ENCODE measurements at places on chromosomes 11 and 22. TPM values are rescaled to one million over a fixed set of nuclear protein-coding genes. Genes with fewer than 3 reads are reported as not detected.

GRCh38 chr11:92199991-92200390, 24.6 kb upstream of the FAT3 start:
- no peak overlapping the region for H3K4me3 ChIP-seq
- no peak for DNase-seq
- H3K27me3 ChIP-seq = no peaks in the 10 kb centered on the region
- no peak overlapping the region for H3K27ac ChIP-seq

GRCh38 chr11:94557421-94557820, 9.7 kb upstream of the PIWIL4 start:
- peaks cover 3% of the 10 kb centered on the region for H3K4me1 ChIP-seq
- no peak overlapping the region for H3K27ac ChIP-seq
- H3K4me3 ChIP-seq = no peak overlapping the region
- peaks cover 2% of the 10 kb centered on the region for H3K36me3 ChIP-seq
- no peaks in the 10 kb centered on the region for H3K27me3 ChIP-seq
- no peak for DNase-seq

- no peak for DNase-seq
- H3K27me3 ChIP-seq = peaks cover 6% of the 10 kb centered on the region
- no peak overlapping the region for H3K4me3 ChIP-seq
- H3K4me1 ChIP-seq = no peaks in the 10 kb centered on the region
- H3K36me3 ChIP-seq = no peaks in the 10 kb centered on the region
These were observed 176.4 kb downstream of the KIRREL3 start for GRCh38 chr11:126824035-126824607.

GRCh38 chr11:60942970-60943565, 8.9 kb downstream of the SLC15A3 start:
- H3K27ac ChIP-seq = no peak overlapping the region
- H3K36me3 ChIP-seq = peaks cover 3% of the 10 kb centered on the region
- peaks cover 10% of the 10 kb centered on the region for H3K4me1 ChIP-seq

DNA sequence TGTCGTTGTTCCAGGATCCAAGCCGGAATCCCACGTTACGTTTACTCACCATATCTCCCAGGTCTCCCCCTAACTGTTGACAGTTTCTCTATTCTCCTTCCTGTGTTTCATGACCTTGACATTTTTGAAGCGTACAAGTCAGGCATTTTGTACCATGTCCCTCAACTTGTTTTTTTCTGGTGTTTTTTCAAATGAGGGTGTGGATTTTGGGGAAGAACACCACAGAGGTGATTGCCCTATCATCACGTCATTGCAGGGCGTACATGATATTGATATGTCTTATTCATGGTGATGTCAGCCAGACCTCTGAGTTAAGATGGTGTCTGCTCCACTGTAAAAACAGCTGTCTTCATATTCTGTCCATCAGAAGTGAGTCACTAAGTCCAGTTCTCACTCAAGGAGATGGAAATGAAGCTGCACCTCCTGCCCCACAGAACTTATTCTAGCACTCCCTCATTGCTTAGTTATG, 28.3 kb upstream of the SOX10 start:
- H3K27me3 ChIP-seq = no peaks in the 10 kb centered on the region
- no peak for DNase-seq
- H3K27ac ChIP-seq = no peak overlapping the region
- H3K36me3 ChIP-seq = no peaks in the 10 kb centered on the region
- no peak overlapping the region for H3K4me3 ChIP-seq

DNA sequence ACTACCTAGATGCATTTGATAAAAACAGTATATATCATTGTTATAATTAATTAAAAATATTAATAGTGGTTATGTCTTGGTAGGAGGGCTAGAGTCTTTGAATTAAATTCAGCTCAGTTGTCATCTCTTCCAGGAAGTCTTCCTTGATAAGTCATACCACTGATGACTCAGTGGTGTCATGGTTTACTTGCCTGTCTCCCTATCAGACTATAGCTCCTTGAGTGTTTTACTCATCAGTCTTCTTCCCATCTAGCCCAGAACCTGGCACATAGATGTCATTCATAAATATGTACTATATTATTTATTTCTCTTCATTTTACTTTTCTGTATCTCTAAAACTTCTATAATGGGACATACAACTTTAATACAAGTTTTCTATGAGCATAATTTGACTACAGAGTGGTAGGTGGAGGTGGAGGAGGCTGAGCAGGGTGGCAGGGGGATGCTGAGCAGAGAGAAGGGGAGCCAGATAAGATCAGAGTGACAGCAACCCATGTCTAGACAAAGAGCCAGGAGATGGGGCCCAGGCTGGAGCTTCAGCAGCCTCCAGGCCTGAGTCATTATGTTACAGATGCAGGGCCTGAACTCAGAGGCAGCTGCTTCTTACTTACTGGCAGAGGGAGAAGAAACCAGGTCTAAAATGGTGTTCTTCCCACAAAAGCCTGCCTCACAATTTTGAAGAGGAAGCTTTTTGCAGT, 82.3 kb upstream of the PHOX2A start:
- H3K4me3 ChIP-seq = no peak overlapping the region
- no peaks in the 10 kb centered on the region for H3K4me1 ChIP-seq
- peaks cover 2% of the 10 kb centered on the region for H3K36me3 ChIP-seq
- no peaks in the 10 kb centered on the region for H3K27me3 ChIP-seq
- H3K27ac ChIP-seq = no peak overlapping the region
- no peak for DNase-seq

- H3K4me1 ChIP-seq = peaks cover 26% of the 10 kb centered on the region
- H3K36me3 ChIP-seq = no peaks in the 10 kb centered on the region
- H3K4me3 ChIP-seq = no peak overlapping the region
- H3K27ac ChIP-seq = no peak overlapping the region
These were observed 13.2 kb upstream of the MICAL2 start for GRCh38 chr11:12097219-12097618.

DNA sequence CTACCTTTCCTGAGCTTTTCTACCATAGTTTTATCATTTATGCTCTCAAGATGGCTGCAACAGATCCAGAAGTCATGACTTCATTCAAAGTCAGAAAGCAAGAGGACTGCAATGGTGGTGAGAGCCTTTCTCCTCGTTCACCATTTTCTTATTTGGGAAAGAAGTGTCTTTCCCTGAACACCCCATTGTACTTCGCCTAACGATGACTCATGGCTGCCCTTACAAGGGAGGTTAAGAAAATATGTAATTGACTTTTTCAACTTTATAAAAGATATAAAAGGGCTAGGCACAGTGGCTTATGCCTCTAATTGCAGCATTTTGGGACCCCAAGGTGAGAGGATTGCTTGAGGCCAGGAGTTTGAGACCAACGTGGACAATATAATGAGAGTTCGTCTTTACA, 541.7 kb downstream of the METTL15 start:
- H3K27ac ChIP-seq = no peak overlapping the region
- DNase-seq = no peak
- H3K36me3 ChIP-seq = no peaks in the 10 kb centered on the region
- no peaks in the 10 kb centered on the region for H3K27me3 ChIP-seq
- no peak overlapping the region for H3K4me3 ChIP-seq
- H3K4me1 ChIP-seq = no peaks in the 10 kb centered on the region

- H3K4me3 ChIP-seq = no peak overlapping the region
- H3K27ac ChIP-seq = no peak overlapping the region
- no peaks in the 10 kb centered on the region for H3K27me3 ChIP-seq
These were observed 9.7 kb downstream of the ASCL2 start for GRCh38 chr11:2260491-2261364.

GRCh38 chr11:1762537-1763302, 1.0 kb downstream of the CTSD start:
- DNase-seq = peak; percentile 84
- H3K36me3 ChIP-seq = peaks cover 43% of the 10 kb centered on the region
- H3K27ac ChIP-seq = peak overlapping the region; percentile 88
- peak overlapping the region; percentile 77 for H3K4me3 ChIP-seq
- no peaks in the 10 kb centered on the region for H3K27me3 ChIP-seq
- peaks cover 27% of the 10 kb centered on the region for H3K4me1 ChIP-seq

GRCh38 chr11:2212411-2213251, 41.0 kb upstream of the TH start:
- peaks cover 50% of the 10 kb centered on the region for H3K4me1 ChIP-seq
- H3K4me3 ChIP-seq = no peak overlapping the region
- no peak for DNase-seq
- H3K27ac ChIP-seq = no peak overlapping the region
- no peaks in the 10 kb centered on the region for H3K36me3 ChIP-seq
- H3K27me3 ChIP-seq = no peaks in the 10 kb centered on the region

- H3K36me3 ChIP-seq = no peaks in the 10 kb centered on the region
- no peak for DNase-seq
- no peak overlapping the region for H3K4me3 ChIP-seq
- no peaks in the 10 kb centered on the region for H3K27me3 ChIP-seq
- H3K4me1 ChIP-seq = no peaks in the 10 kb centered on the region
These were observed 16.2 kb upstream of the PVALB start for GRCh38 chr22:36833073-36833472.

- peaks cover 23% of the 10 kb centered on the region for H3K36me3 ChIP-seq
- H3K4me1 ChIP-seq = peaks cover 49% of the 10 kb centered on the region
- no peak overlapping the region for H3K4me3 ChIP-seq
- H3K27me3 ChIP-seq = no peaks in the 10 kb centered on the region
- no peak for DNase-seq
- no peak overlapping the region for H3K27ac ChIP-seq
These were observed 14.1 kb downstream of the DGAT2 start for GRCh38 chr11:75782540-75783263.

The MCHR1 gene
- 0.09 TPM for polyA plus RNA-seq

The FREY1 gene
- polyA plus RNA-seq = 0.24 TPM

The MICAL3 gene
- polyA plus RNA-seq = 36.1 TPM

The TUT1 gene
- 18.7 TPM for polyA plus RNA-seq

Measured in large intestine (tissue), 12 donors.